ENCODE measurements at places on chromosomes 4 and X.

GRCh38 chr4:106495476-106495875 is 126.9 kb upstream of the GIMD1 start:
- DNase-seq = peak; percentile 9

DNA sequence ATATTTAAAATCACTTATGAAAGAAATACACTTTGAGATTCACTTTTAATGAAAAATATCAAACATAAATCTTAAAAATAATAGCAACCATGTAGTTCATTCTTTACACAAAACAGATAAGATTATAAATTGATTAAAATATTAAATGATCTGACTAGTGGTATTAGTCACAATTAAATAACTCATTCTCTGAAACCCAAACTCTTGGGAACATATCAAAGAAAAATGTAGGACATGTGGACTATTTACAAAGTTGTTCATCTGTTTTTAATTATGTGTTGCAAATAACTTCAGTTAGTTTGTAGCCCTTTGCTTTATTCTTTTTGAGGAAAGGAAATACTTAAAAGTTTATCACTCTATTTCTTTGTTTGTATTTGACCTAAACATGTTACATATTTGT is 9.5 kb upstream of the GUCY1A1 start:
- no peak for DNase-seq

DNA sequence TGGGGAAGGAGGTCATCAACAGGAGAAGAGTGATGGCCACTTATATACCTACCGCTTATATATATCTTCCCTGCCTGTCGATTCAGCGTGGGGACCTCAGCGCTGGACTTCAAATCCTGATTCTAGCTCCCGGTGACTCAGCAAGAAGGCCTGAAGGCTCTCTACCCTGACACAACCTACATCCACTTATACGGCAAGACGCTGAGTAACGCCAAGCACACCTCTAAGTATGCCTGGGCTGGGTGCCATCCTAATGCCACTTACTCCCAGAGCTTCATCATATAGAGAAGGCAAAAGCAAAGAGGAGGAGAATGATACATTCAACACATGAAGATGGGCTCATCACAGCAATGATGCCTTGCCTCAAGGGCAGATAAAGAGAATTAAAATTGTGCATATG is 198.3 kb downstream of the CHIC2 start:
- DNase-seq = peak; percentile 16

- no peak for DNase-seq
Measured at GRCh38 chr4:110640576-110640975, 17.7 kb upstream of the PITX2 start.

Data from fibroblast of lung (primary cell).